ENCODE measurements at places on chromosomes 3 and 15. TPM values are rescaled to one million over a fixed set of nuclear protein-coding genes. Genes with fewer than 3 reads are reported as not detected.

Gene FEZF2
- total RNA-seq = not detected

Gene MOBP
- not detected for total RNA-seq

Gene SLC28A2
- total RNA-seq = not detected

Gene KLF15
- 0.49 TPM for total RNA-seq

Gene DUOXA2
- not detected for total RNA-seq

Gene SEMA4B
- total RNA-seq = 8.4 TPM

Gene ALDH1L1
- total RNA-seq = 0.16 TPM

Gene OR5K2
- total RNA-seq = not detected

Gene QRICH1
- total RNA-seq = 144 TPM

Gene P2RY12
- not detected for total RNA-seq

Gene GPR149
- not detected for total RNA-seq

Gene NR1D2
- total RNA-seq = 67.8 TPM

Gene LRRC34
- 3.4 TPM for total RNA-seq

Gene ROBO2
- total RNA-seq = 271 TPM

Gene CNTN4
- 0.73 TPM for total RNA-seq

Gene RCCD1
- total RNA-seq = 10.9 TPM

Gene MYZAP
- not detected for total RNA-seq

Gene ZDHHC19
- total RNA-seq = not detected

Gene ZNF717
- total RNA-seq = 14.3 TPM

Gene DLEC1
- 0.16 TPM for total RNA-seq

Gene KIF15
- total RNA-seq = 1.3 TPM

Gene GHSR
- not detected for total RNA-seq

Gene C15orf40
- total RNA-seq = 13.3 TPM

Gene CYP11A1
- 0.81 TPM for total RNA-seq

Gene SLC12A1
- not detected for total RNA-seq

Gene A4GNT
- not detected for total RNA-seq

All from hair follicle dermal papilla cell (primary cell).